ENCODE measurements at places on chromosomes 3 and 15.

DNA sequence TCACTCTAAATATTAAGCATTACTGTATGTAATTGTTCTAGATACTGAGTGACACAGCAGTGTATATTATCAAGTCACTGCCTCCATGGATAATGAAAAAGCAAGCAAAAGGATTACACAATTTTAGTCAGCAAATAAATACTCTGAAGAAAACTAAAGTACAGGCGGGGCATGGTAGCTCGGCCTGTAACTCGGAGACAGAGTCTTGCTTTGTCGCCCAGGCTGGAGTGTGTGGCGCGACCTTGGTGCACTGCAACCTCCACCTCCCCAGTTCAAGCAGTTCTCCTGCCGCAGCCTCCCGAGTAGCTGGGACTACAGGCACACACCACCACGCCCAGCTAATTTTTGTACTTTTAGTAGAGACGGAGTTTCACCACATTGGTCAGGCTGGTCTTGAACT lies 32.7 kb downstream of the RBM6 start:
- DNase-seq = no peak

GRCh38 chr3:133899311-133899710 lies 3.6 kb upstream of the RAB6B start:
- no peak for DNase-seq

DNA sequence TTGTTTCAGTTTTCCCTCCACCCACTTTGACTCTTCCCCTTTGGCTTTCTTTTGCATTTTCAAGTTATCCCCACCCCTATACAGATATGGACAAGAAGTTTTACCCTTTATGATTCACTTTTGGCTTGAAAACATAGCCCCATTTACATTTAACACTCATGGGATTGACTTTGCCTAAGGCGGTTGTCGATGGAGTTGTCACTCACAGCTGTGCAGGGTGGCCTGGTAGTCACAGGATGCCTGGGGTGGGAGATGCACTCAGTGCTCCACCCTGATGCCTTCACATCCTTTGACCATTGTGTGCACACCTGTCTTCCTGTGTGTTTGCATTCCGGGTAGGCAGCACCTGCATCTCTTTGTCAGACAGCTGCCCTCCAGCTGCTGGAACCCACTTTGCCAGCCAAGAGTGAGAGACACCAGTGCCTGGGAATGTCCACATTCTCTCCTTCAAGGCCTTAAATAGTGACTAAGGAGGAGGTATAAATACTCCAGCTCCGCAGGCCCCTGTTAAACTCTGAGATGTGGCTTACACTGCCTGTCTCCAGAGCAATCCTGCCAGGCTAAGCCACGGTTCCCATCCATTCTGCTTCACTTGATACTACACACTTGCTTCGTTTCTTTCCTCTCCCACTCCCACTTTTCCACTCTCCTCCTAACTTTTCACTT lies 191.5 kb upstream of the SLC24A5 start:
- DNase-seq = no peak

DNA sequence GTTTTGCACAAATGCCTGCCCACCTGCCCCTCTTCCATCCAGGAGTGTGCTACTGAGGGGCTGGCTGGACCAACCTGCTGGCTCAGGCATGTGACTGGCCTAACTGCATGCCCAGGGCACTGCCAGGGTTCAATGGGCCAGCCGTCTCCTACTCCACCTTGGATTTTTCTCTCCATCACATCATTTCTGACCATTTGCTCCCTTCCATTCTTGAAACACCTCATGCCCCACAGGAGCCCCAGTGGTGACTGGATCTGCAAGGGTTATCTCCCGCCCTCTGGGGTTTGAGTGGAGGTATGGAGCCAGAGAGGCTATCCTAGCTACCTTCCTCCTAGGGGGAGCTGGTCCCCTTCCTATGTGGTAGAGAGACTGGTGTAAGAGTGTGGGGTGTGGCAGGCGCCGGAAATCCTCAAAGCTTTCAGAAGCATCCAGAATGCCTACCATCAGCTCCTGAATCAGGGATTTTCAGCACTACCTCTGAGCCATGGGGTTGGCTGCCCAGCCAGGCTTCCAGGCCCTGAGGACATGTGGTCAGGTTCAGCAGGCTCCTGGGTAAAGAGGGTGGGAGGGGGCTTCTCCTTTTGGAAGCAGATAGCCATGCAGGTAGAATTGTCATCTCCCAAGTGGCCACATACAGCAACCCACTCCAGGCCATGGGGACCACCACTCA lies 2.9 kb upstream of the MANF start:
- no peak for DNase-seq

GRCh38 chr15:67521783-67522568 lies 1.0 kb downstream of the C15orf61 start:
- DNase-seq = peak; percentile 50

GRCh38 chr3:123096126-123096525 lies 29.3 kb downstream of the PDIA5 start:
- no peak for DNase-seq

DNA sequence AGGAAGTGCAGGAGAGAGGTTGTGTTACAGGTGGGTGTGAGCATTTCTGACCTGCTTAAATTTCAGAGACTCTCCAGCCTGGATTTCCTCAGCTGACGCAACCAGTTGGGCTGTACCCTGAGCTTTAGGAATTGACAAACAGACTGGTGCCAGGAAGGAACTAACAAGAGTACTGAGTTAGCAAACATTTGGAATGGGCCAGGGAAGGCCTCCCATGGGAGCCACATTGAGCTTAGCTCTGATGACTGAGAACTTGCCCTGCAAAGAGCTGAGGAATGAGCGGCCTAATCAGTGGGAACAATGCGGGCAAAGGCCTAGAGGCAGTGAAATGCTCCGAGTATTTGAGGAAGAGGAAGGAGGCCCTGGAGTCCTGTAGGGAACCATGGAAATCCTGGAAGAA lies 254.2 kb downstream of the FEZF2 start:
- DNase-seq = no peak

DNA sequence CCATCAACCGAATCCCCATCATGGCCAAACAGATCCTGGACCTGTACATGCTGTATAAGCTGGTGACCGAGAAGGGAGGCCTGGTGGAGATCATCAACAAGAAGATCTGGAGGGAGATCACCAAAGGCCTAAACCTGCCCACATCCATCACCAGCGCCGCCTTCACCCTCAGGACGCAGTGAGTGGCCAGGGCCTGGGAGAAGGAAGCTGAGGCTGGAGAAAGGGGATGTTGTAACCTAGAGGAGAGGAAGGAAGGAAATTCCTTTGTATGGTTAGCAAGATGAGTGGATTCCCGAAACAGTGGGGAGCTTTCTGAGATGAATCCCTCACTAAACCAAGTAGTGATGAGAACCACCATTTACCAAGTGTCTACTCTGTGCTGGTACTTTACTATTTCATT lies 25.8 kb upstream of the CLK3 start:
- DNase-seq = no peak

GRCh38 chr3:53236112-53236841 lies 19.5 kb downstream of the TKT start:
- peak; percentile 66 for DNase-seq

- no peak for DNase-seq
Measured at GRCh38 chr3:139106013-139106932, 61.6 kb upstream of the PRR23C start.

GRCh38 chr3:14289590-14290461 lies 111.2 kb downstream of the LSM3 start:
- peak; percentile 96 for DNase-seq

GRCh38 chr3:71606582-71606981 lies 23.1 kb upstream of the FOXP1 start:
- no peak for DNase-seq

DNA sequence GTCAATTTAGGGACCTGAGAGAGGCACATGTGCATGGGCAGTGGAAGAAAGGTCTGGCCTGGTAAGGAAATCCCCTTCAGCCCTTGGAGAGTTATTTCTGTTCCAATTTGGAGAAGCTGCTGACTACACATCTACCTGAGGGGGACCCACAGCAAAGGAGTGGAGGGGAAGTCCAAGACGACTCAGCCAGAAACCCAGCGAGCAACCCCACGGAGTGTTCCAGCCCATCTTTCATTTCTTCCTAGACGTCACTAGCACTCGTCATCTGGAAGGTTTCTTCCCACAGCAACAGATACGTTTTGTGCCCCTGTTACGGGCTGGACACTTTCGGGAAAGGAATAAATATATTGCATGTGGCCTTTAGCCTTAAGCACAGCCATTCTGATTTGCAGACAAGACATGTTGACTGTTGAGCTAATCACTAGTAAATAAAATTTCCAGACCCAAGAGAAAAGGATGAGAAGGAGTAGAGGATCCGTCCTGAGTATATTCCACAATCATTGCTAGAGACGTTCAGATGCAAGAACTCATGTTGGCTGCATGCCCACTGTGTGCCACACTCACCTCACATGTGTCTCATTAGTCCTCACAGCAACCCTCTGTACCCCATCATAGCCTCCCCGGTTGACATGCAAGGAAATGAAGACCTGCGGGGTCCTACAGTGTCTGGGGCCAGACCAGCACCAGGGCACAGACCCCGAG lies 7.8 kb upstream of the FAM174B start:
- no peak for DNase-seq

GRCh38 chr3:134093956-134094355 lies 64.2 kb upstream of the SLCO2A1 start:
- DNase-seq = no peak

GRCh38 chr3:170180079-170180907 lies 1.2 kb downstream of the PHC3 start:
- no peak for DNase-seq

Measured in HFF-Myc (cell line).